Activated naive CD4-positive, alpha-beta T cell treated with anti-CD3 and anti-CD28 coated beads for 36 hours (primary cell): ENCODE measurements at places on chromosomes 16 and 17.

DNA sequence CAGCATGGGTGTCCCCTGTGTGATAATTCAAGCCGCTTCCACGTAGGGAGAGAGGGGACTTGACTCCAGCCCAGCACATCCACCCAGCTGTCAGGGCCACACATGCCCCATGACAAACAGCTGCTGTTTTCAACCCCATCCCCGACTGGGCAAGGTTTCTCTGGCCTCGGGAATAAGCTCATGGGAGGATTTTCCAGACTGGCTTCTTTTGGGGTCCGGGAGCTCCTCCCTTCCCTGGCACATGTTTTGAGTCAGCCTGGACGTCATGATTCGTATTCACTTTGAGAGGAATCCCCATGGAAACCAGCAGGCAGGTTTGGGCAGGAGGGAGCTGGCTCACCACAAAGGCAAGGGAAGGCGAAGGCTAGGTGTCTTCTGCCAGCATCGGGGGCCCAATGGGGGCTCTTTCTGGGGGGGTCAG is 156.4 kb downstream of the CMIP start:
- DNase-seq: no peak

DNA sequence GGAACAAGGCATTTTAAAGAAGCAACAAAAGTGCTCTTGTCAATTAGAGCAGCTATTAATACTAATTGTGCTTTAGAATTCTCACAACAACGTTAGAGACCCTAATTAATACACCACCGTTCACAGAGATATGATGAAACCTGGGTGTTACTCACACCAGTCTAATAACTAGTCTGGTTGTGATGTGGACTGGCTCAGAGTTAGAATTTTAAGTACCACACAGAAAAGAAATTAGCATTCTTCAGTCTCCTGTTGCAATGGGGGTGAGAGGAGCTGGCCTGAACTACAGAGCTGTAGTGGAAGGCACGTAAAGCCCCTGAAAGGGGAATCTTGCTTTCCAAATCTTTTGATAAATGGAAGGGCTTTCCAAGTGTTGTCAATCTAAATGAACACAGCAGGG is 240.8 kb upstream of the TOX3 start:
- DNase-seq: no peak

GRCh38 chr17:39627047-39627711 is 427 bp downstream of the PPP1R1B start:
- no peak for DNase-seq

- DNase-seq: no peak
These were observed 122.3 kb upstream of the CIBAR2 start for GRCh38 chr16:85234310-85235204.

GRCh38 chr17:42514867-42515266 is 21.2 kb upstream of the NAGLU start:
- DNase-seq: no peak

- DNase-seq: no peak
These were observed 428.0 kb downstream of the CA10 start for GRCh38 chr17:51730303-51731050.

GRCh38 chr16:76816475-76816874 is 374.5 kb upstream of the MON1B start:
- no peak for DNase-seq

- DNase-seq: peak; percentile 28
These were observed 190.4 kb downstream of the USP22 start for GRCh38 chr17:20852239-20852989.

GRCh38 chr16:588639-588888 is 1.3 kb upstream of the RAB40C start:
- peak; percentile 63 for DNase-seq

GRCh38 chr16:31714903-31715504 is 158.6 kb upstream of the ZNF267 start:
- peak; percentile 33 for DNase-seq

DNA sequence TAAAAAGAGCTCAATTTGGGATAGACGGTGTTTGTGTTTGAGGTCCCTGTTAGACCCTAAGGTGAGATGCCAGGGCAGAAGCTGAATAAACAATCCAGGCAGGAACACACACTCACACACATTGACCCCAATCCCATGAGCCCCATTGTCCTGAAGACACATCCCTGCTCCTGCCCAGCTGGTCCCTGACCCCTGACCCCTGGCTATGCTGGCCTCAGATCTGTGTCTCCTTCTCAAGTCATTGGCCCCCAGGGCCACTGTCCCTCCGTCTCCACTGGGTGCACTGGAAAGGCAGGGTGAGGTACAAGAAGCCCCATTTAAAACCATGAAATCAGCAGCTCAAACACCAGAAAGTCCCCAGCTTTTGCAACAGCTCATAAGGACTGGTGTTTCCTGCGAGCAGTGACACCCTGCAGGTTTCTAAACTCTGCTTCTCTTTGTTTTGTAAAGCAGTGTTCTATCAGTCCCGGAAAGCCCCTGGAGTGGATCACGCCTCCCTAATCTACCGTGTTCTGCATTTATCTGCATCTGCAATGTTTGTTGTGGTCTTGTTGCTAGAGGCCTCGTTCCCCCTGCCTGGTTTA is 18.0 kb upstream of the ASGR2 start:
- peak; percentile 88 for DNase-seq

DNA sequence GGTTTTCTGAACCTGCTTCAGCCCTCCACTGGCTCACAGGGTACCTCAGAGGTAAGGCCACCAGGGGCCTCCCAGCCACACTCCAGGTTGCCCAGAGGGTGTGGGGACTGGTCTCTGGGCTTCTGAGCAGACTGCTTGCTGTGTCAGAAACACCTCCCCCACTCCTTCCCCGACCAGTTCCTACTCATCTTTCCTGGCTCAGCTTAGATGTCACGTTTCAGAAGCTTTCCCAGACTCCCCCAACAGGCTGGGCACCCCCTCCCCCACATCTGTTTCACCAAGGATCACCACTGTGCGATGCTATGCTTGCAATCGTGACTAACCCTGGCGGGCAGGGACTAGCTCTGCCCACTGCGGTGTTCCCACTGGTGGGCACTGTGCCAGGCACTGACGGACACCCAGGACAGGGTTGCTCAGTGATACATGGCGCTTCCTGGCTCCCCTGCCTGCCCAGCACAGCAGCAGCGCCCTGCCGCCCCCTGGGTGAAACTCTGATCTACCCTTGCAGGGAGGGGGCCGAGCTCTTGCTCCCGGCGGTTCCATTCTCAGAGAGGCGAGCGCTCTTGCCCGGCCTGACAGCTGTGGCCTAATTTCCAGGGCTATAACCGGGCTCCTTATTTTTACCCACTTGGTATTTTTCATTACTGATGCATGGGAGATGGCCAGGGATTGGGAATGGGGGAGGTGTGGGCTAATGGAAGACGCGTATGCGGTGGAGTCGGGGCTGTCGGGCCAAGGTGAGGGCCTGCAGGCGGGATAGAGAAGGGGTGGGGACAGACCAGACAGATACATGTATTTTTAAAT is 29.4 kb upstream of the MTSS2 start:
- DNase-seq: no peak

DNA sequence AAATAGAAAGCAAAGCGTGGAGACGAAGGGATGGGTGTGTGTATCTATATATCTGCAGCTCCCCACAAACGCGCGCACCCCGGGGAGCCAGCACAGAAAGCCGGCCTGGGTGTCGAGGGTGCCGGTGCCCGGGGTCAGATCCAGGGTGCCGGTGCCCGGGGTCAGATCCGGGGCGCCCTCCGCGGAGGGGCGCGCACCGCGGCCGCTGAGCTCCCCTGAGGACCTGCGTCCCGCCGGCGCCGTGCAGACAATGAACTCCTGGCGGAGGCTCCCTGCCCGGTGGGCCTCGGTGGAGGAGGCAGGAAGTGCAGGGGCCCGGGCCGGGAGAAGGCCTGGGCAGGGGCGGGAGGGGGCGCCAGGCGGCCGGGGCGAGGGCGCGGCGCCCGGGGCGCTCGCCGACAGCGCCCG is 1.1 kb downstream of the ZNF423 start:
- DNase-seq: no peak

DNA sequence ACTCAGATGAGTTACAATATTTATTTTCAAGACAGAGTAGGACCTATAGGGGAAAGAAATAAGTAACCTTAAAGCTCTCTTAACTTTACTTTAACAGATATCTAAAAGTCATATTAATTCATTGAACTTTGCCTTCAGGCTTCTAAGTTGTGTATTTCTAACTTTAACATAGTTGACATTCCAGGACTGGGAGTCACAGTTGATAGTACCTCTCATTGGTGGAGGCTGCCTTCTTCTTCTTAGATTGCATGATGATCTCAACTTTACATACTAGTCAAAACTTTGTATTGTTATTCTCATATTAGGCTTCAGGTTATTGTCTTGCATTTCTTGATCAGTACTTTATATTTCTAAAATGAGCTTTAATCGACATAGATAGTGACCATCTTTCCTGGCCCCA is 350.1 kb upstream of the KIF2B start:
- no peak for DNase-seq

- peak; percentile 62 for DNase-seq
These were observed 70.6 kb downstream of the MARCHF10 start for GRCh38 chr17:62737513-62737912.

DNA sequence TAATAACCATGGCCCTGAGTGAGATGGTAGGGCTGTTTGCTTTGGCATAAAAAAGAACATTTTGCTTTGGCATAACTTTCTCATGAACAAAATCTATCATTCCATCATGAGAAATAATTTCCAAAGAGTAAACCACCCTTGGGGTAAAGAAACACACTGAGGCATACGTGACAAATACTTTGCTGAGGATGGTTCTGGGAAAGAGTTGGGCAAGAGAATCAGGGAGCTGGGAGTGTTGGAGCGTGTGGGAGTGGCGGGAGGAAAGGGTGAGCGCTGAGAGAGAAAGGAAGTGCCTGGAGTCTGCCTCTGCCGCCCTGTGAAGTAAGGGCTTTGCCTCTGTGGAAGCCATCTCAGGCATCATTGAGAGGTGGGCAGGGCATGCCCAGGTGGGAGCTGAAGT is 60.2 kb upstream of the ARHGAP44 start:
- no peak for DNase-seq

DNA sequence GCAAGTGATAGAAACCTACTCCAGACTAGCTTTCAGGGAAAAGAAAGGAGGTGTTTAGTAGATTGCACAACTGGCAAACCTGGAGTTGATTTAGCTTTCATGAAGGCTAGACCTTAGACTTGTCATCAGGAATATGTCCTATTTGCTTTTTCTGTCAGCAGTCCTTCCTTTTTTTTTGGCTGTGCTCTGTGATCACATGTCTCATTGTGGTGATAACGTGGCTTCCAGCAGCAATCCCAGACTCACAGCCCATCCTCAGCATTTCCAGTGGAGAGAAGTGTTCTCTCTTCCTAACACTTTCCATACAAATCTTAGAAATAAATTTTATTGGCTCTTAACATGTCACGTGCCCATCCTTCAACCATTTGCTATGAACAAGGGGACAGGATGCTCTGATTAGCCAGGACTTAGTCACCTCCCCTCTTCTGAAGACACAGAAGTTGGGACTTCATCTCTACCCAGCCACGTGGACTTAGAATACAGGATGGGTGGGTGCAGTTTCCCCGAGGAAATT is 74.7 kb downstream of the CDH13 start:
- DNase-seq: no peak

GRCh38 chr17:42617956-42618431 is 8.5 kb downstream of the TUBG1 start:
- DNase-seq: no peak

GRCh38 chr17:54968988-54969332 is 395 bp downstream of the STXBP4 start:
- DNase-seq: peak; percentile 34

GRCh38 chr16:55647798-55648197 is 8.0 kb upstream of the SLC6A2 start:
- no peak for DNase-seq

DNA sequence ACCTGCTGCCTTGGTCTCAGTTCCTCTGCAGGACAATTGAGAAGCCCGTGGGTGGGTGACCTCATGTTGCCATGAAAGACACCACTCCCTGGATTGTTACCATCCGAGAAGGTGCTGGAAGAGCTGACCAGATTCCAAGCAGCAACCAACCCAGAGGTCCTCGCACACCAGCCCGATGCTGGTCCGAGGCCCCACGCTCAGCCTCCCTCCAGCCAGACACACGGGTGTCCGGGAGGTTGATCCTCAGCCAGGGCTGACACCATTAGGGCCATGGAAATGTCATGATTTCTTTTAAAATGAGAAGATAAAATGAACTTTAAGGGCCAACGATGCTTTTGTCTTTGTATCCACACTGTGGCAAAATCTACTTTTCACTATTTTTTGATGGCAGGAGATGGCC is 242.3 kb downstream of the RBFOX3 start:
- no peak for DNase-seq

DNA sequence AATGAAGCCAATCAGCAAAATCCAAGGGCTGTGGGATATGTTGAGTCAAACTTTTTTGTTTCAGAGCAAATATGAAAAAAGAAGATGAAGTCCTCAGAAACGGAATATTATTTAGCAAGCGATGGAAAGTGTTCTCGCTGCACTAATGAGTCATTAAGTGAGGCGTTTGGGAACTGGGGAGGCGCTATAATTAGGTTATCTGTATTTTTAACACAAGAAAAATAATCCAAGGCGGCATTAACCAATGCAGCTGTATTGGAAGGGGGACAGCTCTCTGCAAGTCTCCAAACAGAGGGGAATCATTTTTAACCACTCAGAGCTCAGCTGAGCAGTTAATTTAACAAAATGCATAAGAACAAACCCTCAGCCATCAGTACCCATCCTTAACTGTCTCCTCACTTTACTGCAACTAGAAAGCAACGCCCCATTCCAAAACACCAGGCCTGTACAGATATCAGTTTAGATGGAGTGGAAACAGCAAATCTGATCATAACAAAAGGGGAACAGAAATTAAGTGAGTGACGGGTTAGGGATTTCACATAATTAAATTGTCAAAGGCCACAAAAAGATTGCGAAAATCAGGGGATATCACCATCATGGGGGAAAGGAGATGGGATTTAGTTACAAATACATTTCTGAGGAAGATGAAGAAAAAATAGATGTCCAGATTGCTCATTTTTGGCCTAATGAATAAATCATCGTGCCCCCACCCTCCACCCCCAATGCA is 211.0 kb upstream of the TOX3 start:
- DNase-seq: no peak

DNA sequence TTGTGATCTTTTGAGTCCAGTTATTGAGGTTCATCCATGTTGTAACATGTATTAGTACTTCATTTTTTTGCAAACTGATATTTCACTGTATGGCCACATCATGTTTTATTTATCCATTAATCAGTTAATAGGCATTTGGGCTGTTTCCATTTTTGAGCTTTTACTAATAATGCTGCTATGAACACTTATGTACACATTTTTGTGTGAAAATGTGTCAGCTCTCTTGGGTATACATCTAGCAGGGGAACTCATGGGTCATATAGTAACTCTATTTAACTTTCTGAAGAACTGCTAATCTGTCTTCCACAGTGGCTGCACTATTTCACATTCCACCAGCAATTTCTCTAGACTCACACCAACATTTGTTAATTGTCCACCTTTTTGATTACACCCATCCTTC is 82.0 kb downstream of the GLG1 start:
- no peak for DNase-seq

- no peak for DNase-seq
These were observed 3.2 kb downstream of the CBX4 start for GRCh38 chr17:79835953-79836509.

DNA sequence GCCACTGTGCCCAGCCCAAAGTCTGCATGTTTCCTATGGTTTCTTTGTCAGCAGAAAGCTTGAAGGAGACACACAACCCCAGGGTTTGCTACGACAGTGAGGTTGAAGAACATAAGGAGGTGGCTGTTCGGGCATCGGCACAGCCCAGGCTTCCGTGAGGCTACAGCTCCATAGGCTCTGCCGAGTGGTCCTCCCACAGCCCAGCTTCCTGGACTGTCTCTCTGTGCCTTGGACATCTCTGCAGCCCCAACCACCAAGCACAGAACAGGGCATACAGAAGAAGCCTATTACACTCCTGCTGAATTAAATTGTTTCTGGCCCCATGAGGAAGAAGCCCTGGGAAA is 3.2 kb upstream of the HAP1 start:
- DNase-seq: no peak
